ENCODE measurements at places on chromosomes 7 and 10.
A peak's percentile ranks its signal among the peaks of the same experiment; 100 is the strongest.

GRCh38 chr10:119384127-119384526, 158.4 kb downstream of the RGS10 start:
- H3K36me3 ChIP-seq = peaks cover 8% of the 10 kb centered on the region
- H3K4me1 ChIP-seq = peaks cover 8% of the 10 kb centered on the region
- H3K4me3 ChIP-seq = no peak overlapping the region
- DNase-seq = no peak

- DNase-seq = no peak
- H3K36me3 ChIP-seq = peaks cover 20% of the 10 kb centered on the region
- H3K27me3 ChIP-seq = no peaks in the 10 kb centered on the region
- no peak overlapping the region for H3K4me3 ChIP-seq
- H3K27ac ChIP-seq = peak overlapping the region; percentile 97
Observed at GRCh38 chr10:104256335-104256961, 1.8 kb downstream of the GSTO1 start.

GRCh38 chr7:130903358-130903974, 169.5 kb upstream of the KLF14 start:
- H3K27ac ChIP-seq = no peak overlapping the region
- no peaks in the 10 kb centered on the region for H3K27me3 ChIP-seq
- no peak overlapping the region for H3K4me3 ChIP-seq
- no peak for DNase-seq

GRCh38 chr7:19621740-19622139, 87.1 kb downstream of the POLR1F start:
- no peak overlapping the region for H3K4me3 ChIP-seq
- no peaks in the 10 kb centered on the region for H3K27me3 ChIP-seq
- DNase-seq = peak; percentile 5
- H3K4me1 ChIP-seq = no peaks in the 10 kb centered on the region
- no peaks in the 10 kb centered on the region for H3K36me3 ChIP-seq
- no peak overlapping the region for H3K27ac ChIP-seq

DNA sequence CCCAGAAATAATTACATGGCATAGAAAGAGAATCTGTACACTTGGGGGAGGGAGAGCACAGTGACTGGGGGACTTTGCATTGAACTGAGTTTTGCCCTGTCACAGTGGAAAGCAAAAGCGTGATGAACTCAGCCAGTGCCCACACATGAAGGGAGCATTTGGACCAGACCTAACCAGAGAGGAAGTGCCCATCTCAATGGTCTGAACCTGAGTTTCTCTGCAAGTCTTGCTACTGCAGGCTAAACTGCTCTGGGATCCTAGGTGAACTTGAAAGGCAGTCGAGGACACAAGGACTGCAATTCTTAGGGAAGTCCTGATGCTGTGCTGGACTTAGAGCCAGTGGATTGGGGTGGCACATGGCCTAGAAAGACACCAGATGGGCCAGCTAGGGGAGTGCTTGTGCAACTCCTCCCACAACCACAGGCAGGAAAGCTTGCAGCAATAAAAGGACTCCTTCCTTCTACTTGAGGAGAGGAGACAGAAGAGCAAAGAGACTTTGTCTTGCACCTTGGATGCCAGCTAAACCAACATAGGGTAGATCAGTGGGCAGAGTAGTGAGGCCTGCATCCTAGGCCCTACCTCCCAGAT, 259.0 kb downstream of the GRM8 start:
- no peak for DNase-seq
- H3K4me3 ChIP-seq = no peak overlapping the region
- H3K36me3 ChIP-seq = no peaks in the 10 kb centered on the region
- no peaks in the 10 kb centered on the region for H3K4me1 ChIP-seq

- peak overlapping the region; percentile 23 for H3K27ac ChIP-seq
- no peaks in the 10 kb centered on the region for H3K36me3 ChIP-seq
- peak; percentile 67 for DNase-seq
Observed at GRCh38 chr10:11149807-11150141, 132.1 kb downstream of the CELF2 start.

- no peaks in the 10 kb centered on the region for H3K27me3 ChIP-seq
- H3K36me3 ChIP-seq = no peaks in the 10 kb centered on the region
- H3K4me1 ChIP-seq = no peaks in the 10 kb centered on the region
Observed at GRCh38 chr7:64618785-64619456, 47.0 kb upstream of the ZNF107 start.

- H3K36me3 ChIP-seq = peaks cover 35% of the 10 kb centered on the region
- peak within 1 kb of the TSS; percentile 79 for H3K4me3 ChIP-seq
- H3K27me3 ChIP-seq = no peaks in the 10 kb centered on the region
- peak; percentile 96 for DNase-seq
- peak within 1 kb of the TSS; percentile 96 for H3K27ac ChIP-seq
Observed at GRCh38 chr7:135170274-135170997, at the start of gene CYREN. Gene CYREN, minus strand, starts transcription at chr7:135170707. Its CDS starts 1,785 bp downstream, at chr7:135168922.

- H3K27ac ChIP-seq = no peak overlapping the region
- no peak overlapping the region for H3K4me3 ChIP-seq
- no peaks in the 10 kb centered on the region for H3K4me1 ChIP-seq
- no peaks in the 10 kb centered on the region for H3K27me3 ChIP-seq
Observed at GRCh38 chr10:74371696-74372095, 220.7 kb downstream of the ADK start.

DNA sequence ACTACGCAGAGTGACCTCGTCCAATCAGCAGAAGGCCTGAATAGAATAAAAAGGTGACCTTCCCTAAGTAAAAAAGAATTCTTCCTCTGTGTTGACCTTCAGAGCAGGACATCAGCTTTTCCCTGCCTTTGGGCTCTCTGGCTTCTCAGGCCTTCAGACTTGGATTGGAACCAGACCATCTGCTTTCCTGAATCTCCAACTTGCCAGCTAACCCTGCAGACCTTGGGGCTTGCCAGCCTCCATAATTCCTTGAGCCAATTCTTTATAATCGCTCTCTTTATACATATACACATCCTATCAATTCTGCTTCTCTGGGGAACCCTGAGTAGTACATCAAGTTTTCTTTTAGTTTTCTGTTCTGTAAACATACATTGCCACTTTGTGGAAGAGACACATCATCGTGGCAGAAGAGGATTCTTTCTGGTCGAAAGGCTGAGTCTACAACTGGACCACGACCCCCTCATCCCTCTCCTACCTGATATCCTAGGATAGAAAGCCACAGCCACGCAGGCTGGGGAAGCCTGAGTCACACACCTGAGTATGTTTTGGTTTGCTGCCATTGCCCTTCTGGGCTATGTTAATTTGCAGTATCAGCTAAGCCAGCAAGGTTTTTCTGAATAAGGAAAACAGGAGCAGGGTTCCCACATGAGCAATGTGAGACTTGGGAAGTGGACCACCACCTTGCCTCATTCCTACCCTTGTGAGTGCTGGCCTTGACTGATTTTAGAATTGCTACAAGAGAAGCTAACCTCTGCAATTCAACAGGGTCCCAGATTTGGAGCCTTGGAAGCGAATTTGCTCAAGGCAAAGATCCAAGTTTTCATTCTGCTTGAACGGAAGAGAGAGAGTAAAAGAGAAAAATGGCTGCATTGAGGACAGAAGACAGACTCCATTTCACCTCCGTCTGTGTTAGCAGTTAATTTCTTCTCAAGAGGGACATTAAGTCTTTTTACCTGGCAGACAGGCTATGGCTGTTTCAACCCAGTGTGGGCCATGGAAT, 445.2 kb upstream of the FZD8 start:
- H3K27ac ChIP-seq = no peak overlapping the region
- H3K27me3 ChIP-seq = no peaks in the 10 kb centered on the region
- peak; percentile 73 for DNase-seq
- H3K4me1 ChIP-seq = peaks cover 21% of the 10 kb centered on the region
- H3K36me3 ChIP-seq = no peaks in the 10 kb centered on the region

GRCh38 chr10:28788762-28789161, 111.4 kb downstream of the BAMBI start:
- no peak overlapping the region for H3K27ac ChIP-seq
- H3K4me1 ChIP-seq = no peaks in the 10 kb centered on the region
- DNase-seq = no peak
- no peak overlapping the region for H3K4me3 ChIP-seq
- H3K27me3 ChIP-seq = no peaks in the 10 kb centered on the region

DNA sequence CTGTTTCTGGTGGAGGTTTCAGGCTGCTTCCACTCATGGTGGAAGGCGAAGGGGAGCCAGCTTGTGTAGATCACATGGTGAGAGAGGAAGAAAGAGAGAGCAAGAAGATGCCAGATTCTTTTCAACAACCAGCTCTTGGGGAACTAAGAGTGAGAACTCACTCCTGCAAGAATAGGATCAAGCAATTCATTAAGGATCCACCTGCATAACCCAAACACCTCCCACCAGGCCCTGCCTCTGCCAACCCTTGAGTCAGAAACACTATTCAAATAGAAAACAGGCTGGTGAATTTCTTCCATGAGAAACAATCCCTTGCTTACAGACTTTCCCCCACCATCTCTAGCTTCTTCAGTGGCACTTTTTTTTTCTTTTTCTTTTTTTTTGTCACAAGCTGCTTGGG, 317.2 kb downstream of the GPR158 start:
- H3K27ac ChIP-seq = no peak overlapping the region
- no peaks in the 10 kb centered on the region for H3K36me3 ChIP-seq
- H3K4me3 ChIP-seq = no peak overlapping the region
- no peaks in the 10 kb centered on the region for H3K27me3 ChIP-seq
- no peaks in the 10 kb centered on the region for H3K4me1 ChIP-seq

DNA sequence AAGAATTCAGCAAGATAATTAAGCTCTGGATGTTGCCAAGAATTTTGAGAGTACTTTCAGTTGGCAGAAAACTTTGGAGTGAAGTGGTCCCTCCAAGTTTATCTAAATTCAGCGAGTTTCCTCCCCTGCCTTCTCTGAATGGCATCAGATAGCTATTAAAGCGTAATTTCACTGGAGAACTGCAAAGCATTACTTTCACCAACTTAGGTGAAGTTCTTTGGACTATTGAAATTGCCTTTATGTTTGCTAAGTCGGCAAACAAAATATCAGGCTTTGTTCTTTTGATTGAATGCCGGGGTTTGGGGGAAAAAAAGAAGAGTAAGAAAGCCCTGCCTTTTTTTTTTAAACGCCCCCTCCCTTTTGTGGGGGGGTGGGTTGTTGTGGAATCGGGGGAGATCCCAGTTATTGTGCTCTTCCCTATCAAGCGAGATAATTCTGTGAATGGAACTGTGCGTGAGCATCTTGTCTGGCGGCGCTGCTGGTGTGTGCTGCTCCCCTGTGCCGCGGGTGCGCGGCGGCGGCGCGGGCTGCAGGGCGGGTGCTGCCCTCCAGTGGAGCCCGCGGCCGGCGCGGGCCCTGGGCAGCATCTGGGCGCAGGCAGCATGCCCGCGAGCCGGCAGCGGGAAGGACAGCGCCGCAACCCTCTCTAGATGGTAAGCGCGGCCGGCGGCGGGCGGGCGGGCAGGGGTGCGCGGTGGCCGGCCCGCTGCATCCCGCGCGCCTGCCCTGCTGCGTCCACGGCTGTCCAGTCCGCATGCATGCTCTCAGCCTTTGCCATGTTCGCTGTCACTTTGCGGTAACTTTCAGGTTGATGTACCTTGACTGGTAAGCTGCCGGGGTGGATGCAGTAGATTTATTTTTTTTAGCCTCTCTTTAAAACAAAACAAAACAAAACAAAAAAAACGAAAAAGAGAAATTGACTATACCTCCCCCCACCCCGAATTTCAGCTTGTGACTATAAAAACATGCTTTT, 176.5 kb downstream of the TCF7L2 start:
- H3K27ac ChIP-seq = peak overlapping the region; percentile 85
- peak overlapping the region; percentile 38 for H3K4me3 ChIP-seq
- H3K4me1 ChIP-seq = peaks cover 15% of the 10 kb centered on the region
- no peaks in the 10 kb centered on the region for H3K27me3 ChIP-seq
- H3K36me3 ChIP-seq = no peaks in the 10 kb centered on the region
- DNase-seq = peak; percentile 82

DNA sequence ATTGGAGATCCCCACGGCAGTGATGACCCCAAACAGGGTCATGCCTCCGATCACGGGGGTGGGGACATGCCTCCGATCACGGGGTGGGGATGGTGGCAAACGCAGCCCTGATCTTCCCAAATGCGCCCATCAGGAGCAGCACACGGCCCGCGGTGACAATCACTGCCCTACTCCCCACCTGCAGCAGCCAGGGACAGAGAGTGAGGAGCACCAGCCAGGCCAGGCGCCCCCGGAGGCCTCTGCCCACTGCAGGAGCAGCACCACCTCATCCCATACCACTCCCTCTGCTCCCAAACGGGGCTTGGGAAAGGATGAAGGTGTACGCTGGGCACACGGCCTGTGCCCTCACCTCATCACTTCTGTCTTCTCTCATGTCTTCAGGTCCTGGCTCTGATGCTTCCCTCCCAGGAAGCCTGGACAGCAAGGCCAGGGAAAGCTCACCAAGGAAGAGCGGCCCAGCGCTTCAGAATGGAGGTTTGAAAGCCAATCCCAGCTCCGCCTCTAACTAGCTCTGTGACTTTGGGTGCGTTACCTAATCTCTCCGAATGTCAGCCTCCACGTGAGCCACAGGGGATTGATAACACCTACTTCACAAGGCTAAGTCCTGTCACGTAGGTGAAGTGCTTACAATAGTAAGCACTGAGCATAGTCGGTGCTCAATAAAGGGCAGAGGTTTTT, 37.1 kb downstream of the STRA8 start:
- no peak overlapping the region for H3K27ac ChIP-seq
- H3K4me1 ChIP-seq = no peaks in the 10 kb centered on the region
- H3K27me3 ChIP-seq = peaks cover 2% of the 10 kb centered on the region
- H3K4me3 ChIP-seq = no peak overlapping the region
- DNase-seq = no peak
- H3K36me3 ChIP-seq = no peaks in the 10 kb centered on the region

DNA sequence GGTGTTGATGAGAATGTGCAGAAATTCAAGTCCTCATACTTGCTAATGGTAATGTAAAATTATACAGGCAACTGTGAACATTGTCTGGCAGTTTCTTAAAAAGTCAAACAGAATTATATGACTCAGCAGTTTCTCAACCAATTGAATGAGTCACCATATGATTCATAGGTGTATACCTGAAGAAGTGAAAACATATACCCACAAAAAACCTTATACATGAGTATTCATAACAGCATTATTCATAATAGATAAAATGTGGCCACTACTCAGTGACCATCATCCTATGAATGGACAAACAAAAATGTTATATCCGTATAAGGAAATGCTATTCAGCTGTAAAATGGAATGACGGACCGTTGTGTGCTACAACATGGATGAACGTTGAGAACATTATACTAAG, 253.5 kb downstream of the MALRD1 start:
- no peaks in the 10 kb centered on the region for H3K36me3 ChIP-seq
- no peak overlapping the region for H3K4me3 ChIP-seq
- DNase-seq = no peak
- H3K4me1 ChIP-seq = no peaks in the 10 kb centered on the region

DNA sequence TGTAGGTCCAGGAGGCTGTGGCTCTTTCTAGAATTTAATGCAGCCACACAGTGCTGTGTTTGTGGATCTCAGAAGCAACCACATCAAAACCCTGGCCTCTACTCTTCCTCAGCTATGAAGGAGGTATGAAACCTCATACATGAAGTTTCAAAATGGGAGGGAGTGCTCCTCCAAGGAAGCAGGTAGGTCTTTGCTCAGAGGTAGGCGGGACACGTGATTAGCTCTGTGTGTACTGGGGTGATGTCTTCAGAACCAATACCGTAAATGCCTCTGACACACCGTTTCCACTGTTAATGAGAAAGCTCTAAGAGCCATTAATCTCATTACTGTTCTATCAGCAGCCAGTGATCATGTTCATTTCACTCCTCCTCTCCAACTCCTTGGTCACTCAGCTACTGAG, 126.1 kb downstream of the PLXNA4 start:
- H3K27ac ChIP-seq = no peak overlapping the region
- no peak for DNase-seq
- H3K27me3 ChIP-seq = peaks cover 2% of the 10 kb centered on the region
- no peak overlapping the region for H3K4me3 ChIP-seq
